ENCODE measurements at places on chromosomes 2 and 18.

- DNase-seq: no peak
Observed at GRCh38 chr2:70668432-70668831, 99.6 kb downstream of the ADD2 start.

DNA sequence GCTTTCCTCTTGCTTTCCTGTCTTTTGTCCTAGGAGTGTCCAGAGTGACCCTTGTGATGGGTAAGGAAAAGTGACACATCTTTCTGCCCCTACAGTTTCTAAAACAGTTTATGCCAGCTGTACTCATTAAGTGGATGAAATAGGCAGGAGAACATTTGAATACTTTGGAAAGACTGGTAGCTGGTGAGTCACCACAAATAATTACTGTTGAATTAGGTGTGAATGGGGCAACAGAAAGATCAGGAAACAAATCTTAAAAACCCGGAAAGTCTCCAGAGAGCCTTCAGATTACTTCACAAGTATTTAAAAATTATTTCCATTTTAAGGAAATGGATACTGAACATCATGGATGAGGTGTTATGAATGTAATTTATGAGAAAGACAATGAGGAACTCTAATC is 278.5 kb downstream of the CLIP4 start:
- DNase-seq: no peak

DNA sequence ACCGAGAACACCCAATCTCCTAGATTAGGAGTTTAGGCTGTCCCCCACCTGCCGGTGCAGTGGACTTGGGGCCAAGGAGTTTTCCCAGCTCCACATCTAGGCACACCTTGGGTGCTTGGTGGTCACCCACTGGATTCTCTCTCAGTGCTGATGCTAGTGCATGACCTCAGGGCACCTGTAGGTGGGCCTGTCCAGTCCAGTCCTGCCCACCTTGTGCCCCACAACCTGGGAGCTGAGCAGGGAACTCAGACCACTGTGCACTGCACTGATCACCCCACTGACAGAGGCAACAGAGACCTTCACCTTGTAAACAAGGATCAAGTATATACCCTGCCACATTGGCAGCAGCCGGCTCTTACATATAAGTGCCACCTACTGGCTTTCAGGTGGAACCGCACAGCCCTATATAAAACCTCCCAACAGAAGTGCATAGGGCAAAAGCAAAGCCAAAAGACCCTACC is 12.7 kb upstream of the CDH19 start:
- DNase-seq: peak; percentile 3

DNA sequence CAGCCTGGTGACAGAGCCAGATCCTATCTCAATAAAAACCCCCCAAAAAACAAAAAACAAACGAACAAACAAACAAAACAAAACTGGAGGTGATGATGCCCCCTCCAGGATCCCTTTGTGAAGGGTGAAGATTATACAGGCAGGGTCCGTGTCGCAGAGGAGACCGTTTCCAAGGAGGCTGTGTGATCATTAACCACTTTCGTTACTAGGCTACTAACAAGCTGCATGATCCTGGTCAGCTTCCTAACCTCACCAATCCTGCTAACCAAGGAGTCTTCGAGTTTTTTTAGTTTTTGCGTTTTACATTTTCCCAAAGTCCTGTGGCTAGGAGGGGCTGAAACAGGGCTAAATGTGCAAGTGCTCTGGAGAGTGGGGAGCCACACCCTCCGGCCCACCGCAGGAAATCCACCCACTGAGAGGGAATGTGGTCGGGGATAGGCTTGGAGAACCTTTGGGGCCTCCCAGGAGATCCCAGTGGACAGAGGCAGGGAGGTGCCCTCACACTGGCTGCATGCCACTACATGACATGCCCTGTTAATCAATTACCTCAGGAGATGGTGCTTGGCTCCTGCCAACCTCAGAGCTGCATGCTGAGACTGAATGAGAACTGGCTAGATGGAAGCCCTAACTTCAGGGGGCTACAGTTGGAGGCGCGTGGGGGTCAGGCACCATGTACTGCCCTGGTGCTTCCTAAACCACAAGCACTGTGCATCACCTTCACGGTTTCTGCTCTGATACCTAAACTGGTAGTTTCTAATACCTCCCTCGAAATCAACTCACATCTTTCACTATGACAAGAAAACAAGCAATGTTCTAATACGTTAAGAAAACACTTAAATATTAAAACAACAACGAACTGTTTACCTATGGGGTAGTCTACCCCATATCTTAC is 67.5 kb upstream of the RGPD5 start:
- peak; percentile 94 for DNase-seq

GRCh38 chr2:52956766-52957165 is 810.8 kb upstream of the CHAC2 start:
- DNase-seq: no peak

GRCh38 chr2:142868229-142868762 is 9.2 kb upstream of the KYNU start:
- DNase-seq: peak; percentile 65

DNA sequence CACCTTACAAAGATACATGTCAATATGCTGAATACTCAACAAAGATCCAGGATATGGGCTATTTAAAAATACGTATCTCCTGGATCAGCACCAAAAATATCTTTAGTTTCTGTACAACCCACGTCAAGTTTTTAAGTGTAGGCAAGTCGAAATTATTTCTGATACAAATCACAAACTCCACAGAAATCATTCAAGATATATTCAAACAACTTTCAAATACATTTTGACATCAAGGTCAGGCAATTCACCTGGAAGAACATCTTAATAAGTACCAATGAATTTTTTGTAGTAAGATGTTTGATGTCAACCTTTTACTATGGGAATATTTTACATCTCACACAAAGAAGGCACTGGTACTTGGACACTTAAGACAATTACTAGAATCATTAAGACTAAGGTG is 86.2 kb downstream of the CUL3 start:
- DNase-seq: no peak

DNA sequence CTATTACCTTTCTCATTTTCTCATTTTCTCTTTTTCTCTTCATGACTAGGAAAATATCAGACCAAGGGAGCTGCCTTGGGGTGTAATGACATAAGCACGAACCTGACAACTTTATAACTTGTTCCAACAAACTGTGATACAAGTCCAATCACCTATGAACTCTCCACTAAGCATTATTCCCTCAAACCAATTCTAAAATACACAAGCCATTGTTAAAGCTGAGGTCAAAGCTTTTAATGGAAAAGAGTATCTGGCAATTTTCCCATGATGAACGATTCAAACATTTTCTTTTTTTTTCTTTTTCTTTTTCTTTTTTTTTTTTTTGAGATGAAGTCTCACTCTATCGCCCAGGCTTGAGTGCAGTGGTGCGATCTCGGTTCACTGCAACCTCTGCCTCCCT is 48.4 kb upstream of the NARS1 start:
- DNase-seq: no peak

DNA sequence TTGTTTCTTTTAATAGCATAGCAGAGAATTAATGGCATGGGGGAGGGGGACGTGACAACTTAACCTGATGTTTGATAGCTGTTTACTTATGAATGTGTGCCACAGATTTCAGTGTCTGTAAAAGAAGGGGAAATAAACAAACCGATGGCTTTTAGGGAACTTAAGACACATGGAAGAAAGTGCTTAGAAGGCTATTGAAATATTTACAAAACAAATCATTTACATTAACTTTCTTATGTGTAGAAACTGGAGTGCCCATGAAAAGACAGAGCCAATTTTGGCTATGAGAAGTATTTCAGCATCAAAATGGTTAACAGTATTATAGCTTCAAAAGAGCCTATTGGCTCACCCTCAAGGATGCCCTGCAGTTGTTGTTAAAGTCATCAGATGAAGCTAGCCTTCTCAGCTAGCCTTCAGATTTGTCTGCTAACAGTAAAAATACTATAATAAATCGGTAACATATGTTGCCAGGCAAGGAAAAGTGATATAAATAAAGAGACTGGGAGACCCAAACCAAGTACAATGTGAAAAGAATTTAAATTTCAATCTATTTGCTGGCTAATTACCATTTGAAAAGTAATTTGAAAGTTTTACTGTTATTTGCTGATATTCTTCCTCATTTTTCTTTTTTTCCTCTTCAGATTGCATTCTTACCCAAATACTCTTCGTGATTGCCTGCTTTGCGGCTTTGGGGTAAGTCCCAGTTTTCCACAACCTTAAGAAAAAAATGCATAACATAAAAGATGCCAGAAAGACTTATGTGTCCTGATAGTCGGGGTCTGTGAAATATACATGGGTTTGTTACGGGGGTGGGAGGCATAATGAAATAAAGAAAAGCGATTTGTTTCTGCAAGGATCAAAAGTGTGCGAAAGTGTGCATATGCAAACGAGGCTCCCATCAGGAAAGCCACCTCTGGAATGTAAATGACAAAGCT is 256.4 kb downstream of the MEIS1 start:
- no peak for DNase-seq

DNA sequence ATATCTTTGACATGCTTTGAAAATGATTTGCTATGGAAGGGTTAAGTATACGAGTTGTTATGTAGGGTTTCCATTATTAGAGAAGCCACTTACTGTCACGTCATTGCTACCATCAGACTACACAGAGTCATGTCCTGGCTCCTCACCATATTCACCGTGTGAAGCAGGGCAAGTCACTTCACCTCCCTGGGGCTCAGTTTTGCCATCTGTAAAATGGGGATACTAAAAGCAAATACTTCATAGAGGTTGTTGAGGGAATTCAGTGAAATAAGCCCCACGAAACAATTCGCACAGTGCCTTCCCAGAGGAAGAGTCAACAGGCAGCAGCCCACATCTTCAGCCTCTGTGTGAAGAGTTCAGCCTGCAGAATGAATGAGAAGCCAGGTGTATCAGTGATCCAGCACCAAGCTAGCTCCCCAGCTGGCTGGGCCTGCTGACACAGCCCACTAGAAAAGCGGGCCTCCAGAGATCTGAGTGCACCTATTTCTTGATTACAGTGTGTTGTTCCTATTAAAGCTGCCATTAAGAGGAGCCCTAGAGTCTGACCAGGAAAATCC is 3.4 kb downstream of the DIPK1C start:
- no peak for DNase-seq

GRCh38 chr18:51255693-51256092 is 58.2 kb upstream of the MEX3C start:
- no peak for DNase-seq

GRCh38 chr2:56295666-56296065 is 111.9 kb downstream of the CCDC85A start:
- DNase-seq: no peak

GRCh38 chr2:138893746-138894145 is 113.6 kb upstream of the NXPH2 start:
- DNase-seq: no peak

GRCh38 chr2:133431289-133431688 is 137.0 kb downstream of the NCKAP5 start:
- DNase-seq: peak; percentile 46

DNA sequence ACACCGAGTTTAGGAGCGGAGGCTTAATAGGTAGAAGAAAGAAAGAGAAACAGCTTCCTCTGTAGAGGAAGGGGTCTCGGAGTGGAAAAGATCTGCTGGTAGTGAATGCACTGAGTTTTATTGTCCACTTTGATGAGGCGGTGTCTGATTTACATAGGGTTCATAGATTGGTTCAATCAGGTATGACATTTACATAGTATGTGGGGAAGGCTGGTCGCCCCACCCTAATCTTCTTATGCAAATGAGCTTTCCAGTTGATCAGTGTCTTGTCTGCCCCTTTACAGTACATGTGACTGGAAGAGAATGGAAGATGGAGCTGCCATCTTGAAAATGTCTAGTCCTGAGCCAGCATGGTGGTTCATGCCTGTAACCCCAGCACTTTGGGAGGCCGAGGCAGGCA is 19.9 kb upstream of the CNOT11 start:
- no peak for DNase-seq

GRCh38 chr2:191690327-191690726 is 12.4 kb downstream of the NABP1 start:
- peak; percentile 4 for DNase-seq

GRCh38 chr2:55919574-55919973 is 4.0 kb downstream of the EFEMP1 start:
- no peak for DNase-seq

- DNase-seq: no peak
Observed at GRCh38 chr2:230879891-230880290, 15.1 kb downstream of the ITM2C start.

DNA sequence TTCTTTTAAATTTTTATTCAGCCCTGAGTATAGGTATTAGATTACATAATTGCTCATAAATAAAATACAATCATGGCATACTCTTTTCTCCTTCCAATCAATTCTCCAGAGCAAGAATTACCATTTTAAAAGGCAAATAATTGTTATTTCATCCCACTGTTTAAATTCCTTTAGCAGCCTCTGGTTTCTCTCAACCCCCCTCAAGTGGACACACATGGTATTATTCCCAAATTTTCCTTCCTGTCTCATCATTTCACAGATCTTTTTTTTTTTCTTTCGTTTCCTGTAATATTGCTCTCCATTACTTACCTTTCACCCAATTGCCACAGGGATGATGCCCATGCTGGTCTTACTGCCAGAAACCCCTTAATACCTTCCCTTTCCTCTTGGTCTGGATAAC is 385.2 kb downstream of the RIT2 start:
- DNase-seq: no peak

DNA sequence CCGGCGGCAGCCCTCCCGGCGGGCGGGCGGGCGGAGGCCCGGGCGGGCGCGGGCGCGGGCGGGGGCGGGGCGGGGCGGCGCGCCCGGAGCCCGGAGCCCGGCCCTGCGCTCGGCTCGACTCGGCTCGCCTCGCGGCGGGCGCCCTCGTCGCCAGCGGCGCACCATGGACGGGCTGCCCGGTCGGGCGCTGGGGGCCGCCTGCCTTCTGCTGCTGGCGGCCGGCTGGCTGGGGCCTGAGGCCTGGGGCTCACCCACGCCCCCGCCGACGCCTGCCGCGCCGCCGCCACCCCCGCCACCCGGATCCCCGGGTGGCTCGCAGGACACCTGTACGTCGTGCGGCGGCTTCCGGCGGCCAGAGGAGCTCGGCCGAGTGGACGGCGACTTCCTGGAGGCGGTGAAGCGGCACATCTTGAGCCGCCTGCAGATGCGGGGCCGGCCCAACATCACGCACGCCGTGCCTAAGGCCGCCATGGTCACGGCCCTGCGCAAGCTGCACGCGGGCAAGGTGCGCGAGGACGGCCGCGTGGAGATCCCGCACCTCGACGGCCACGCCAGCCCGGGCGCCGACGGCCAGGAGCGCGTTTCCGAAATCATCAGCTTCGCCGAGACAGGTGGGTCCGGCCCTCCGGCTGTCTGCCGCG is at the start of gene INHBB:
TSS of gene INHBB (plus strand) at position 111 of the 641 bp plus-strand sequence. CDS start at position 164, 53 bp downstream.
- no peak for DNase-seq

GRCh38 chr18:7116001-7116730 is 1.4 kb downstream of the LAMA1 start:
- DNase-seq: peak; percentile 55

DNA sequence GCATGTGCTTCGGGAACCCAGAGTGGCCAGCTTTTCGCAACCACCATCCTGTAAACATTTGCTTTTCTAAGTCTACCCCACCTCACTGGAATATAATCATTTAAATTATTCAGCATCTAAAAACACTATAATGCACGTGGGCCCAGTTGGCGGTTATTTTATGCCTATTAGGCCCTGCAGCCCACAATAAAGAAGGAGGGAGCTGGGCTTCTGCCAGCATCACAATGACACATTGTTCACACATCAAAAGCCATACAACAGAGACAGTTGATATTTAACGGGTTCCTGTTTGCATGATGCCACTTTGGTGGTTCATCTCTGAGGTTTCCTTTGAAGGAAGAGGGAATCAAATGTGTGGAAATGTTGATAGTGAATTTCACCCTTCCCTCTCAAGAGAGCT is 916.0 kb upstream of the CELF4 start:
- DNase-seq: no peak
